Upper lobe of right lung (tissue), 1 donor: ENCODE measurements at places on chromosomes 1 and 21. TPM values are rescaled to one million over a fixed set of nuclear protein-coding genes. Genes with fewer than 3 reads are reported as not detected.

DNA sequence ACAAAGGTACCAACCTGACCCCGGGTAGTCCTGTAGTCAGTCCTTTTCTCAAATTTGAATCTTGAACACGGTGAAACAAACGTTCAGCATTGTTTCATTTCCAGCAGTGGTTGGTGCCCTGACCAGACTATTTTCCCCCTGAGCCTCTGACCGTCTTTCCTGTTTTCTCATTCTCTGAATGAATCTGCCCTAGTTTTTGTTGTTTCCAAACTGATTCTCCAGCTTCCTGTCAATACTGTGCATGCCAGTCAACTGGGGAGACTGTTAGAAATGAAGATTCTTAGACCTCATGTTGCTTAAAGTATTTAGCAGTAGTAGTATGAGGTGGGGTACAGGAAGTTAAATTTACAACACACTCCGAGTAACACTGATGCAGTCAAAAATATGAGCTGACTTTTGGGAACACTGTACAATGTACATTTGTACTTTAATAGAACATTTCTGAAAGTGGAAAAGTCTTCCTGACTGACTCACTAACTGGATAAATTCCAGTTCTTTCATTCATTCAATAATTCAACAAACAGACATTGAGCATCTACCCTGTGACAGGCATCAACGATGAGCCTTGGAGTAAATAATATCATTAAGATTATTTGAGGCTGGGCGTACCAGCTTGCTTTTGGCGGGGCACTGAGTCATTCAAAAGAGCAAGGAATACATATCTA lies 26.0 kb upstream of the ZRANB2 start:
- no peak overlapping the region for H3K27ac ChIP-seq
- H3K27me3 ChIP-seq = no peaks in the 10 kb centered on the region
- H3K36me3 ChIP-seq = no peaks in the 10 kb centered on the region
- no peak for DNase-seq
- H3K4me3 ChIP-seq = no peak overlapping the region
- no peaks in the 10 kb centered on the region for H3K4me1 ChIP-seq

GRCh38 chr1:248811514-248812490 lies 13.9 kb downstream of the SH3BP5L start:
- H3K4me1 ChIP-seq = peaks cover 15% of the 10 kb centered on the region

DNA sequence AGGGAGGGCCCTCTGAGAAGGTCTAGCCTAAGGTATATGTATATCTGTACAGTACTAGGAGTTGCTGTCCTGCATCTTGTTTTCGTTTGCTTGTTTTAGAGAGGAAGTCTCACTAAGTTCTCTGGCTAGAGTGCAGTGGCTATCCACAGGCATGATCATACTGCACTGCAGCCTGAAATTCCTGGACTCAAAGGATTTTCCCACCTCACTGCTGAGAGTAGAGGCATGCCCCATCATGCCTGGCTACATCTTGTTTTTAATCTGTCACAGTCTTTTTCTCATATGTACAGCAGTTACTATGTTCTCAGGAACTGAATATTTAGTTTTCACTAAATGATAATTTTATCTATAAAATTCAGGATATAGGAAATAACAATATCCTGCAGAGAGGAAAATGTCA lies 15.3 kb upstream of the PYHIN1 start:
- H3K27ac ChIP-seq = no peak overlapping the region
- no peak for DNase-seq
- H3K4me1 ChIP-seq = no peaks in the 10 kb centered on the region
- H3K36me3 ChIP-seq = no peaks in the 10 kb centered on the region
- no peaks in the 10 kb centered on the region for H3K27me3 ChIP-seq
- H3K4me3 ChIP-seq = no peak overlapping the region

DNA sequence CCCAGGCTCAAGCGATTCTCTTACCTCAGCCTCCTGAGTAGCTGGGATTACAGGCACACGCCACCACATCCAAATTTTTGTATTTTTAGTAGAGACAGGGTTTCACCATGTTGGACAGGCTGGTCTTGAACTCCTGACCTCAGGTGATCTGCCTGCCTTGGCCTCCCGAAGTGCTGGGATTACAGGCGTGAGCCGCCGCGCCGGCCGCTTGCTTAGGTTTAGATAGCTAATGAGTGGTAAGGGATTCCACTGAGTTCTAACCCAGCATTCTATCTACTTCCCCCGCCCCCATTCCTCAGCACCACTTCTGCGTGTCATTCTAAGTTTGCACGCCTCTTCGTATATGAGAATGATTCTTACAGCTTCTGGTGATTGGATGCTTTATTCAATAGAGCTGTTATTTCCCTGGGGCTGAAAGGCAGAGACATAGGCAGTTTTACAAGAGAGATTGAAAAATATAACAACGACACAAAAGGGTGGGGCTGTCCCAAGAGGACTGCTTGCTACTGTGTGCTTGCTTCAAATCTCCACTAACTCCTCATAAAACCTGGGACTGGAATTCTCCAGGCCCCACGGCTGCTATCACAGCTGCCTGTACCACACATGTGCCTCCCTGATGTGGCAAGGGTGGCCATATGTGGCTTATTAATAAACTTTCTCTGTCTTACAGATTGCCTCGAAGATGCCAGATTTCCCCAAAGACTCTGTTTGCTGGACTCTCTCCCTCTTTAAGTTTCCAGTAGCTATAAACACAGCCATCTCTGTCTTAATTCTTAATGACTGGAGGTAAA lies 23.7 kb upstream of the GREM2 start:
- H3K27ac ChIP-seq = no peak overlapping the region
- no peak overlapping the region for H3K4me3 ChIP-seq
- H3K4me1 ChIP-seq = no peaks in the 10 kb centered on the region
- no peaks in the 10 kb centered on the region for H3K36me3 ChIP-seq
- no peak for DNase-seq
- H3K27me3 ChIP-seq = no peaks in the 10 kb centered on the region

Gene NECTIN4
- 5.4 TPM for total RNA-seq

Gene PEAR1
- 17.9 TPM for total RNA-seq

Gene UQCRHL
- 0.93 TPM for total RNA-seq

Gene CD244
- total RNA-seq = 3.0 TPM

DNA sequence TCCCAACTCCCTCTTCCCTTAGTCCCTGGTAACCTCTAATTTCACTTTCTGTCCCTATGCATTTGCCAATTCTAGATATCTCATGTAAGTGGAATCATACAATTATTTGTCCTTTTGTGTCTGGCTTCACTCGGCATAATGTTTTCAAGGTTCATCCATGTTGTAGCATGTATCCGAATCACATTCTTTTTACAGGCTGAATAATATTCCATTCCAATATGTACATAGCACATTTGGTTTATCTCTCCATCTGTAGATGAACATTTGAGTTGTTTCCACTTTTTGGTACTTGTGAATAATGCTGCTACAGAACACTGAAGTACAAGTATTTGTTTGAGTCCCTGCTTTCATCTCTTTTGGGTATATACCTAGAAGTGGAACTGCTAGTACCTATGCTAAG lies 857 bp upstream of the LYPLAL1 start:
- peaks cover 24% of the 10 kb centered on the region for H3K4me1 ChIP-seq
- no peaks in the 10 kb centered on the region for H3K36me3 ChIP-seq
- no peaks in the 10 kb centered on the region for H3K27me3 ChIP-seq
- H3K4me3 ChIP-seq = peak overlapping the region; percentile 86

GRCh38 chr1:246617156-246617555 lies 50.9 kb downstream of the CNST start:
- peaks cover 7% of the 10 kb centered on the region for H3K4me1 ChIP-seq
- no peak overlapping the region for H3K4me3 ChIP-seq
- no peak overlapping the region for H3K27ac ChIP-seq

Gene RIPPLY3
- total RNA-seq = not detected
